ENCODE measurements at places on chromosomes 6 and 20.

DNA sequence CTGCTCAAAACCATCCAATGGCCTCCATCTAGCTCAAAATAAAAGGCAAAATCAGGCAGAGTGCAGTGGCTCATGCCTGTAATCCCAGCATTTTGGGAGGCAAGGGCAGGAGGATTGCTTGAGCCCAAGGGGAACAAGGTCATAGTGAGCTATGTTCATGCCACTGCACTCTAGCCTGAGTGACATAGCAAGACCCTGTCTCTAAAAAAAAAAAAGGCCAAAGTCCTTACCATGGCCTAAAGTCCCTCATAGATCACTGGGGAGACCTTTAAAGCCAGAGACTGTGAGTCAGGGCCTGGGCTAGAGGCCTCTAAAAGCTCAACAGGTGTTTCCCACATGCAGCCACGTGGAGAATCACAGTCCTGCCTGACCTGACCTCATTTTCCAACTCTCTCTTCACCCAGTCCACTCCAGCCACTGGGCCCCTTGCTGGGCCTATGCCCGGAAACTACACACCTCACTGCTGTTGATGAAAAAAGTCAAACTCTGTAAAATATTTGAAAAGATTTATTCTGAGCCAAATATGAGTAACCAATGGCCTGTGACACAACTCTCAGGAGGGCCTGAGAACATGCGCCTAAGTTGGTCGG lies 28.2 kb upstream of the TAB2 start:
- DNase-seq = no peak

GRCh38 chr6:35036059-35036827 lies 104.9 kb downstream of the TCP11 start:
- no peak for DNase-seq

DNA sequence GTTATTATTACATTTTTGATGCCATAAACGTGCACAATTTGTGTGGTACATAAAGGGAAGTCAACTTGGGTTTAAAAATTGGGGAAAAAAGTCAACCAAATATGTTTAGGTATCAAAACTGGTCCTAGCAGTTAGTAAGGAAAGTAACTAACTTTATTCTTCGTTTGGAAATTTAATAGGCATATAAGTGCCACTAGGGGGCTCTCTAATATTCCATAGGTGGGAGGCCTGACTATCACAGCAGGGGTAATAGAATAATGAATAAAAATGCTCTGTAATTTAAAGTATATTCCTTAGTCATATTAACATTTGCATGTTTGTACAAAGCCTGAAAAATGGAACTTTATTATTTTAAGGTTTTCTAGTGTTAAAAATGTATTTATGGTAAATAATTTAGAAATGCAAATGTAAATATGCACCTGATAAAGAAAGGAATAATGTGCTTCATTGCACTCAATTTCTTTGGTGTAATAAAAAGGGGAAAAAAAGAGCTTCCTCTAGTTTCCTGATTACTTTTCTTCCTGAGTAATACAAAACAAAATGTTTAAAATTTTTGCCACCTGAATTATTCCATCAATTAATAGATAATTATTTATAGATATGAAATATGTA lies 125.7 kb upstream of the HDAC2 start:
- DNase-seq = no peak

DNA sequence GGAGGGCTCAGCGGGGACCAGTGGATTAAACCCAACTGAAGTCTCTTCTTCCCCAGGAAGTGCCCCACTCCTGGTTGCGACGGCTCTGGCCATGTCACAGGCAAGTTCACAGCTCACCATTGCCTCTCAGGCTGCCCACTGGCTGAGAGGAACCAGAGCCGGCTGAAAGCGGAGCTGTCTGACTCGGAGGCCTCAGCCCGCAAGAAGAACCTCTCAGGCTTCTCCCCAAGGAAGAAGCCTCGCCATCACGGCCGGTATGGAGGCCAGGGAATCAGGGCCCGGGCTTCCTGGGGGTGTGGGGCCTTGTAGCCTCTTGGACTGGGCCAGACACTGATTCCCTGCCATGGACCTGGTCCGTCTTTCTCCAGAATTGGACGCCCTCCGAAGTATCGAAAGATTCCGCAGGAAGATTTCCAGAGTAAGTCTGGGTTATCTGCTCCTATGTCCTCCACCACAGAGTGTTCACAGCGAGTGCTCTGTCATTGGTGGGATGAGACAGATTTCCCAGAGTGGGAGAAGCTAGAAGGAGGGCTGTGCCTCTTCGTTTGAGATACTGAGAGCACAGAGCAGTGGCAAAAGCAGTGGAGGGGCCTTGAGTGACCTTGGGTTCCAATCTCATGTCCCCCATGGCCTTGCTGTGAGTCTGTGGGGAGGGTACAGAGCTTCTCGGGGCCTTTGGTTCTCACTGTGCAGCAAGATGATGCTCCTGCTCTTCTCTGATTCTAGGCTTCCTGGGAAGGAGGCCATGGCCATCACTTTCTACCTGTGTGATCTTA lies 22.6 kb upstream of the SGK2 start:
- DNase-seq = no peak

- DNase-seq = no peak
Measured at GRCh38 chr20:25129428-25129827, 47.5 kb upstream of the VSX1 start.

- no peak for DNase-seq
Measured at GRCh38 chr20:43983904-43984361, 69.3 kb downstream of the TOX2 start.

DNA sequence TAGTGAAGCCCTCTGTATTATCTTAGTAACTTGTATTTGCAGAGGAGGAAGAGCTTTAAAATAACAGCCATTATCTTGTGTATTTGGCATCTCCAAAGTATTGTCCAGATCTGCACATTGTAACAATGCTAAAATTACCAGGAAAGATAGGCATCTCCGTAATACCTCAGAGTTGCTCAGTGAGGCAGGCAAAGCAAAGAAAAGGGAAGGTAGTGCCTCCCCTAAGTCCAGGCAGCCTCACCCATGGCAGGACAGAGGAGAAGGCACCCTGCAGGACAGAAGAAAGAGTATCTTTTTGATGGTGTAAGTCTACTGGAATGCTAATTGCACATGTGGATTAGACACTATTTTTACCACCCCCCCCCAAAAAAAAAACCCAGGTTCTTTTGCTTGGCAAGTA lies 13.6 kb upstream of the SSTR4 start:
- no peak for DNase-seq

DNA sequence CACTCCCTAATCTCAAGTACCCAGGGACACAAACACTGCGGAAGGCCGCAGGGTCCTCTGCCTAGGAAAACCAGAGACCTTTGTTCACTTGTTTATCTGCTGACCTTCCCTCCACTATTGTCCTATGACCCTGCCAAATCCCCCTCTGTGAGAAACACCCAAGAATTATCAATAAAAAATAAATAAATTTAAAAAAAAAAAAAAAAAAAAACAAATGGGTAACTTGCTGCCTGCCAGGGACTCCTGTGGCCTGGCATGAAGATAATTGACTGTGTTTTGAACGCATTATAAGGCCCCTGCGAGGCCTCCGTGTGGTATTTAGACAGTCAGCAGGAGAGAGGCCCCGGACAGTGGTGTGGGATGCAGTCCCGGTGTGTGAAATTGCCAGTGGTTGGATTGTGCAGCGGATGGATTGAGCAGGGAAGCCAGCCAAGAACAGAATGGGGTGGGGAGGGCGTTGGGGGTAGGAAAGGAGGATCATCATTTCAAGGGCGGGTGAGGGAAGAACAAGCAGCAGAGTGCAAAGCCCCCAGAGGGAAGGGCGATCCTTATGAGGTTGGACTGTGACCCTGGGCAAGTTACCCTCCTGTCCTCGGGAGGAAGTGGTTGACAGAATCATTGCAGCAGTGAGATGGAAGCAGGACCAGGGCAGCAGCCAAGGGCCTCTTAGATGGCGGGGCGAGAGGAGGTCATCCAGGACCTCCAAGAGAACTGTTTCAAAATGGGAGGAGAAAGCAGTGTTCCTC lies 43.3 kb downstream of the PPARD start:
- no peak for DNase-seq

- no peak for DNase-seq
Measured at GRCh38 chr20:14488756-14489479, 151.5 kb upstream of the FLRT3 start.

DNA sequence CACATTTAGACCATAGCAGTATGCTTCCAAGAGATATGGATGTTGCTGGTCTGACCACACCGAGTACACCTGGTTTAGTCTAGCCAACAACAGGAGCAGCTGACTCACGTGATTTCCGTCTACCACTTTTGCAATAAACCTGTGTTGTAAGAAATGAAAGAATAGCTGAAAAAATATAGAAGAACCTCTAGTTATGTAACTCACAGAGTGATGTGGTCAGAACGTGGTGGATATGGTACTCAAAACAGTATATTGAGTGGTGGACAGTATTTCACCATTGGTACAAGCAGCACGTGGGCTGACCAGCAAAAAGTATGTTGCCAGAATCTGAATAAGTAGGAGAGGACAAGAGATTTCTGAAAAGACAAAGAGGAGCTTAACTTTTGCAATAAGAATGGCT lies 226.9 kb downstream of the TBC1D7 start:
- DNase-seq = no peak
